ENCODE measurements at places on chromosomes 5 and 9.

GRCh38 chr9:1709347-1709746 lies 305.8 kb upstream of the SMARCA2 start:
- DNase-seq: no peak

DNA sequence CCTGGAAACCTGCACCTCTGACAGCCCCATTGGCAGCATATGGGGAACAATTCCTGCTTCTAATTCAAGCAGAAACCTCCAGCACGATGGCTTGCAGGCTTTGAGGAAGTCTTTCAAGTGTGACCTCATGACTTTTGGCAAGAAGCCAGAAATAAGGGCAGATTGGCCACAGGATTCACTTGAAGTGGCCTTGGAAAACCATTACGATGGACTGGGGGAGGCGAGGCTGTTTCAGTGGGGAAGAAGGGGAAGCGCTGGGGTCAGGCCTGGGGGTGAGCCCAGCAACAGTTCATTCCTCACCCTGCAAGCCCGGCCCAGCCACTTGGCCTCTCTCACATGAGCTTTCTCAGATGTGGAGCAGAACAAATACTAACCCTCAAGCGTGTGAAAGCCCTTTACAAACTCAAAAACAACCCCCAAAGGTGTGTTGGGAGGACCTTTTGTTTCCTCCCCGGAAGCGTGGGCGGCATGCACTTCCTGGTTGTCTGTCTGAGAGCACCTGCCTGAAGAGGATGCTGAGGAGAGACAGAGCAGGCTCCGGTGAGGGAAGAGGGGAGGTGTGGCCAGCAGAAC lies 26.9 kb upstream of the EEIG1 start:
- peak; percentile 51 for DNase-seq

DNA sequence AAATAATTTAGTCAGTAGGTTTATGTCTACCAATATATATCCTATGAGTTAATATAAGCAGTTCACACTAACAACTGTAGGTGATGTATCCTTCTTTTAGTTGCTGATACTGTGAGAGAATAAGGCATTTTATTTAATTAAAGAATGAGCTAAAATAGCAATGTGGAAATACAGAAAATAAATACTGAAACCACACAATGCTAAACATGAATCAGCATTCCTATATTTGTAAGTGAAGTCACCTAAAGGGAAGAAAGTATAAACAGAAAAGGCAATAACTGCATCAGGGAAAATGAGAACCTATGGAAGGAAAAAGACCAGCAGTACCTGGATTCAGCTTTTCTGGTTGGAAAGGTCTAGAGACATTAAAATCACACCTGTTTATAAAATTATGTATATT lies 336.0 kb downstream of the PDE4D start:
- no peak for DNase-seq

DNA sequence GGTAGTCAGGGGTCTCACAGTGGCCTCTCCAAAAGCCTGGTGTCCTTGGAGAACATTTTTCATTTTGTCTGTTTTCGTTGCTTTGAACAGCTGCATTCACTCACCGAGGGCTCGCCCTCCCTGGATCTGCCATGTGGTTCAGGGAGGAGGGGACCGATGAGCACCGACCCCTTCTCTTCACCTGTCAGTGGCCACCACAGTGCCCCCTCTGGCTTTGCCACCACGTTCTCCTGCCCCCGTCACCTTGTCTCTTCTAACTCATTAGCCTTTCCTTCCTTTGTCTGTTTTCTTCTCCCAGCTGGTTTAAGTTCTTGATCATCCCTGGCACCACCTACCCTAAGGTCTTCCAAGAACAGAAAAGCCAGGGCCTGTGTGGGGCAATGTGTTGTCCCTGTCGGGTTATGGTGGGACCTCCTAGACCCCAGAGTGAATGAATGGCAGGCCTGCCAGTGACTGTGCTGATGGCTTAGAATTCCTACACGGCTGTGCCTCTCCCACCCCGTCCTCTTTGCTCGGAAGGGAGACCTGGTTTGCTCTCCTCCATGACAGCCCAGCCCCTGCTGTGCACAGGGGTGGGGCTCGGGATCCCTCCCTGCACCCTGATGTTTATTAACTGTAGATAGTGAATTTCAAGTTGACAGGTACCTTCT lies 90.0 kb downstream of the ANKRD33B start:
- no peak for DNase-seq

DNA sequence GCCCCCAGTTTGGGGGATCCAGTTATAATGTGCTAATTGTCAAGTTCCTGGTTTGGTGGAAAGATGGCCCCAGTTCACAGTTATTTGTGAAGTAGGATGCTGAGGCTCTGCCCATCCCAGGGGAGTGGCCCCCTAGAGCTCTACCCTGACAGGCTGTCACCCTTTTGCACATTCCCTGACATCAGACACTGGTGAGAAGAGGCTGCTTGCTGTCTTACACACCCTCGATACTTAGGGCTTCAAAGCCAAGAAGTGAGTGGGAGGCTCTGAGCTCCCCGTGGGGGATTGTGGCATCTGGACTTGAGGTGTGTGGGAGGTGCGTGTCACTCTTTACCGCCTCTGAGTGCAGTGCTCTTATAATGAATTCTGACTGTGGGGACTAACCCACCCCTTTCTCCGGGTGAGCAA lies 168.5 kb downstream of the DOCK2 start:
- DNase-seq: no peak

Data from LoVo (cell line).